Suprapubic skin (tissue), 4 donors: ENCODE measurements at places on chromosomes 1 and 21. TPM values are rescaled to one million over a fixed set of nuclear protein-coding genes. Genes with fewer than 3 reads are reported as not detected.

The FCRLB gene
- total RNA-seq: 1.4 TPM

The LMX1A gene
- total RNA-seq: not detected

The AMPD1 gene
- total RNA-seq: not detected

The IL10RB gene
- 23.4 TPM for total RNA-seq

The KANK4 gene
- total RNA-seq: 0.42 TPM

The DMRTA2 gene
- total RNA-seq: not detected

The GJA9 gene
- total RNA-seq: 1.1 TPM

The MFAP2 gene
- 8.3 TPM for total RNA-seq

The CD48 gene
- total RNA-seq: 1.0 TPM

The GRHL3 gene
- 138 TPM for total RNA-seq

The CYYR1 gene
- 3.6 TPM for total RNA-seq

The SERPINC1 gene
- total RNA-seq: not detected

The TMEM52 gene
- total RNA-seq: 5.9 TPM

The SYCP1 gene
- total RNA-seq: not detected

The LCE2A gene
- total RNA-seq: 102 TPM

The ST6GALNAC5 gene
- 14.1 TPM for total RNA-seq

The IGFN1 gene
- not detected for total RNA-seq

The CENPL gene
- 4.5 TPM for total RNA-seq

The MR1 gene
- 17.1 TPM for total RNA-seq

The HCN3 gene
- 12.8 TPM for total RNA-seq

The AADACL3 gene
- 46.0 TPM for total RNA-seq

The C1orf185 gene
- not detected for total RNA-seq

The EPHA2 gene
- 145 TPM for total RNA-seq

The SPRR2E gene
- 256 TPM for total RNA-seq

The OSBPL9 gene
- 166 TPM for total RNA-seq

The RIPK4 gene
- 50.5 TPM for total RNA-seq

The EPS8L3 gene
- not detected for total RNA-seq

The GBP2 gene
- total RNA-seq: 72.3 TPM

The NUF2 gene
- total RNA-seq: 6.1 TPM

The GBP7 gene
- not detected for total RNA-seq

The ATXN7L2 gene
- 6.9 TPM for total RNA-seq

The CDC42 gene
- total RNA-seq: 211 TPM

The NID1 gene
- total RNA-seq: 27.9 TPM

The RGS1 gene
- total RNA-seq: 18.0 TPM

The PPFIA4 gene
- total RNA-seq: 38.7 TPM

The RBBP5 gene
- total RNA-seq: 21.4 TPM

The MORC3 gene
- total RNA-seq: 47.2 TPM

The PAQR6 gene
- 4.5 TPM for total RNA-seq

The KRTAP13-2 gene
- not detected for total RNA-seq

The PTPRF gene
- 254 TPM for total RNA-seq

The PTPN22 gene
- total RNA-seq: 1.7 TPM

The OR2G6 gene
- total RNA-seq: not detected

The MEGF6 gene
- 69.3 TPM for total RNA-seq

The SPRR2G gene
- 10.7 TPM for total RNA-seq

The CACNA1S gene
- not detected for total RNA-seq

The OR2T35 gene
- total RNA-seq: 0.36 TPM

The SH3D21 gene
- 16.2 TPM for total RNA-seq

The EFNA3 gene
- total RNA-seq: 104 TPM

The KIF2C gene
- 4.5 TPM for total RNA-seq

The CHAF1B gene
- 3.9 TPM for total RNA-seq

The FCRL5 gene
- total RNA-seq: not detected

The ANKRD34A gene
- total RNA-seq: 0.21 TPM

The C1orf115 gene
- 18.5 TPM for total RNA-seq

The EDEM3 gene
- 26.1 TPM for total RNA-seq

The LENEP gene
- total RNA-seq: 3.0 TPM

The GBP6 gene
- 0.55 TPM for total RNA-seq

The TFB2M gene
- total RNA-seq: 9.9 TPM
